Thyroid gland (tissue), 4 donors: ENCODE measurements at places on chromosomes 4 and X. TPM values are rescaled to one million over a fixed set of nuclear protein-coding genes. Genes with fewer than 3 reads are reported as not detected.

GRCh38 chrX:18929775-18930174 lies 54.1 kb downstream of the PHKA2 start:
- no peak for DNase-seq
- H3K36me3 ChIP-seq = peaks cover 3% of the 10 kb centered on the region
- H3K27me3 ChIP-seq = no peaks in the 10 kb centered on the region

- no peaks in the 10 kb centered on the region for H3K27me3 ChIP-seq
- H3K27ac ChIP-seq = no peak overlapping the region
- H3K4me1 ChIP-seq = no peaks in the 10 kb centered on the region
- DNase-seq = no peak
Measured at GRCh38 chrX:125404667-125405160, 85.0 kb downstream of the TEX13C start.

Gene ZNF185
- 70.4 TPM for total RNA-seq

DNA sequence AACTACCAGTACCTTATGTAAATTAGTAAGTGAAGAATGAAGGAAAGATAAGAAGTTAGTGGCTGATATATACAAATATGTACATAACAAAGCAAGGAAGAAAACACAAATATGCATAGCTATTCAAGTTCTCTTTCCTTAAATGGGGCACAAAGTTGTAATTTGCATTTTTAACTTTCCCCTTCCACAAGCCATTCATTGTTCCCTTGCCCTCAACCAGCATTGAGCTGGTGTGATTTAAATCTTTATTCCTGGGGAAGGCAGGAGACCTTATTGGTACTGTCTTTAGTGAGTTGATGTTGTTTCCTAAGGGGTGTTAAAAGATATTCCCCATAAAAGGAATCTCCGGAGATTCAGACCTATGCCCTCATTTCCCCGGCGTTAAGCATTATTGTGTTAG lies 735.3 kb downstream of the PCDH18 start:
- no peaks in the 10 kb centered on the region for H3K36me3 ChIP-seq
- H3K4me1 ChIP-seq = no peaks in the 10 kb centered on the region
- DNase-seq = no peak
- no peak overlapping the region for H3K4me3 ChIP-seq

Gene OTC
- total RNA-seq = 0.33 TPM

DNA sequence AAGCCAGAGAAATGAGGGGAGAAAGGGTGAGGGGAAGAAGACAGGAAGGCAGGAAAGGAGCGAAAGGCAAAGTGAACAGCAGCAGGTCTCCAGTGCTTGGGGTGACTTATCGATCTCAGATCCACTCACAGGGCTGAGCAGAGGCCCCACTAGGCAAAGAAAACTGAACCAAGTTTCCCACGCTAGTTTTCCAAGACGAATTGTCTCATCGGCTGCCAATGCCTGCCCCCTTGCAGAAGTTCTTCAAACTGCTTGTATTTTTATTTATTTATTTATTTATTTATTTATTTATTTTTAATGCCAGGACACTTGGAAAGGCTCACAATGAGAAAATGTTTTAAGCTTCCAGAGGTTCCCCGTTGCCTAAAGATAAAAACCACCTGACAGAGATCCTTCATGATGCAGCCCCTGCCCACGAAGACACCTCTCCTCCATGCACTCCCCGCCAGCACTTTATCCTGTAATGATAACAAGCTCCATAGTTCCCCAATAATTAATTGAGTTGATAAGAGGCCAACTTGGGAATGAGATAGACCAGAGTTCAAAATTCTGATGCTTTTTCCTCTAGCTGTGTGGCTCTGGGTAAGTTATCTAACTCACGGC lies 43.2 kb downstream of the QDPR start:
- no peak overlapping the region for H3K4me3 ChIP-seq
- no peaks in the 10 kb centered on the region for H3K27me3 ChIP-seq
- no peak overlapping the region for H3K27ac ChIP-seq

Gene ODAPH
- not detected for total RNA-seq

Gene GNPDA2
- total RNA-seq = 24.3 TPM

DNA sequence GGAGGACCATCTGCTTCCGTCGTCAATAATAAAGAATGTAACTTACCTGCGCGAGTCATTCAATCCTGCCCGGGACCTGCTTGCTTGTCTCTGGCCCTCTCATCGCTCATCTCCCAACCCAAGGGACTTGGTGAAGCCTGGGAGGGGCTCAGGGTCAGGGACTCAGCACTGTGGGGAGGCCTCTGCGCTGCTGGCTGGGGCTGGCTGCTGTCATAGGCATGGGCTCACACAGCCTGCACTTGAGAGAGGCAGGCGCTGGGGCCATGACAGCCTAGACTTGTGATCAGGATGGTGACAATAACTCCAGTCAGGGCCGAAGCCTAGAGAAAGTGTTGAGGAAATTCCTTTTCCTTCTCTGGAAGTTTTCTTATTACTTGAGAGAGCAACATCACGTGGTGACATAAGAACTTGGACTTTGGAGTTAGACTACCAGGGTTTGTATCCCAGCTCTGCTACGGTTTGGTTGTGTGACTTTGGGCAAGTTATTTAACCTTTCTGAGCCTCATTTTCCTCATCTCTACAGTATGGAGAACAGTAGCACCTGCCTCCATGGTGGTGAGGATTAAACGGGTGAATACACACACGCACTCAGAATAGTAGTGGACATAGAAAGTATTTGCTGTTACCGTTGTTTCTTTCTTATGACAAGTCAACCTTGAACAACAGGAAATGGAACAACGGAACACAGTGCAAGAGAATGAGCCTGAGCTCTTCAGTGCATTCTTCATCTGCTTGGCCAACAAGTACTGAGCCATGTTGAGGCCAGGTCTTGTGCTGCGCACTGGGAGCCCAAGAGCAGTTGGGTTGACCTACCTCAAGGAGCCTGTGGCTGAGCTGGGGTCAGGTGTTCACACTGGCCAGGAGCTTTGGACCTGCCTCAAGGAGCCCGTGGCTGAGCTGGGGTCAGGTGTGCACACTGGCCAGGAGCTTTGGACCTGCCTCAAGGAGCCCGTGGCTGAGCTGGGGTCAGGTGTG lies 60.5 kb downstream of the TBC1D14 start:
- no peak overlapping the region for H3K27ac ChIP-seq
- no peaks in the 10 kb centered on the region for H3K27me3 ChIP-seq
- no peak for DNase-seq
- peaks cover 3% of the 10 kb centered on the region for H3K4me1 ChIP-seq

Gene TMEM271
- not detected for total RNA-seq

Gene SULT1B1
- 0.54 TPM for total RNA-seq

Gene NOX1
- total RNA-seq = not detected

Gene EDA
- total RNA-seq = 6.2 TPM

- no peak overlapping the region for H3K27ac ChIP-seq
- no peaks in the 10 kb centered on the region for H3K36me3 ChIP-seq
- no peak overlapping the region for H3K4me3 ChIP-seq
- DNase-seq = no peak
Measured at GRCh38 chr4:26183017-26183416, 137.8 kb upstream of the RBPJ start.

Gene KDR
- 128 TPM for total RNA-seq

DNA sequence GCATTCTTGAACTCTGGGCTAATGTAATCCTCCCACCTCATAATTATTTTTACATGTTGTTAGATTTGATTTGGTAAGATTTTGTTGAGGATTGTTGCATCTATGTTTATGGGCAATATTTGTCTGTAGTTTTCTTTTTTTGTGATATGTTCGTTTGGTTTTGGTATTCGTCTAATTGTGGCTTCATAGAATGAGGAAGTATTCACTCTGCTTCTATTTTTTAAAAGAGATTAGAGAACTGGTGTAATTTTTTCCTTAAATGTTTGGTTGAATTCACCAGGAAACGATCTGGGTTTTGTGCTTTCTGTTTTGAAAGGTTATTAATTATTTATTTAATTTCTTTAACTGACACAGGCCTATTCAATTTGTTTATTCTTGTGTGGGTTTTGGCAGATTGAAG lies 161.2 kb upstream of the NUDT6 start:
- H3K4me1 ChIP-seq = no peaks in the 10 kb centered on the region
- H3K27me3 ChIP-seq = no peaks in the 10 kb centered on the region
- H3K4me3 ChIP-seq = no peak overlapping the region
- no peak for DNase-seq

- no peak overlapping the region for H3K4me3 ChIP-seq
- no peaks in the 10 kb centered on the region for H3K36me3 ChIP-seq
- no peak overlapping the region for H3K27ac ChIP-seq
- no peak for DNase-seq
- no peaks in the 10 kb centered on the region for H3K4me1 ChIP-seq
- no peaks in the 10 kb centered on the region for H3K27me3 ChIP-seq
Measured at GRCh38 chr4:19304028-19304427, 947.7 kb upstream of the SLIT2 start.

- no peak overlapping the region for H3K4me3 ChIP-seq
- H3K4me1 ChIP-seq = no peaks in the 10 kb centered on the region
- H3K27me3 ChIP-seq = no peaks in the 10 kb centered on the region
- no peak overlapping the region for H3K27ac ChIP-seq
- no peak for DNase-seq
Measured at GRCh38 chrX:35842674-35843073, 44.5 kb downstream of the MAGEB16 start.

Gene TMSB15B
- 0.34 TPM for total RNA-seq

- DNase-seq = no peak
- H3K27ac ChIP-seq = no peak overlapping the region
- no peaks in the 10 kb centered on the region for H3K27me3 ChIP-seq
- no peaks in the 10 kb centered on the region for H3K4me1 ChIP-seq
- H3K36me3 ChIP-seq = no peaks in the 10 kb centered on the region
Measured at GRCh38 chrX:6021316-6022091, 207.2 kb downstream of the NLGN4X start.

Gene ZXDB
- 13.4 TPM for total RNA-seq

DNA sequence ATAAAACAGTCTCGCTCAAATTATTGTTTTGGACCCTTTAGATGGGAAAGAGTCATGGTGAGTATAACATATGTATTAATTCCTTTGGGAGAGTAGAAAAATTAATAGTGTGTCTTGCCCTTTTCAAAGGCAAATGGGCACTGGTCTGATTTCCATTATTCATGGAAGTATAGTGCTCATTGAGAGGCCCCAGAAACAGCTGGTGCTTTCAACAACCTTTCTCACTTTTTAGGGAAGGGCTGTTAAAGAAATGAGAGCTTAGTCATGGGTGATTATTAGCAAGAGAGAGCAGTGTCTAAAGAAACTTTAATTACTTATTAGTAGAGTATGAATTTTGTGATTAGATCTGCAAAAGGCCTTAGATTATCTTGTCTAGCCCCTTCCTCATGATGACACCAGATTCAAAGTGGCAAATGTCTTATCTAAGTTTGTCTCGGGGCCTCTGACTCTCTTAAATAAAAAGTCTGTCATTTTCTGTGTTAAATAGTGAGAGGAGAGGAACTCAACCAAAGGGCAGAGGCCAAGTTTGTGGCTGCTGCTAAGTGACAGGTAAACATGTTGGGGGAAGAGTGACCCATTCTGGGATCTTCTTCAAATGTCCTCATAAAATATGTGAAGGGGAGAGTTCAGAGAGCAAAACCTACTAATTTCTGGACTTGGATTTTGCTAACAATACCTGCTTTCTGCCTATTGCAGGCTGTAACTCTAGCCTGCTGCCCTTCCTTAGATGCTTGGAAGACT lies 110.6 kb downstream of the REPS2 start:
- no peak overlapping the region for H3K4me3 ChIP-seq
- H3K27me3 ChIP-seq = no peaks in the 10 kb centered on the region
- no peak overlapping the region for H3K27ac ChIP-seq

GRCh38 chr4:94689155-94689860 lies 68.4 kb upstream of the BMPR1B start:
- H3K36me3 ChIP-seq = no peaks in the 10 kb centered on the region
- H3K27me3 ChIP-seq = no peaks in the 10 kb centered on the region
- no peak overlapping the region for H3K27ac ChIP-seq

DNA sequence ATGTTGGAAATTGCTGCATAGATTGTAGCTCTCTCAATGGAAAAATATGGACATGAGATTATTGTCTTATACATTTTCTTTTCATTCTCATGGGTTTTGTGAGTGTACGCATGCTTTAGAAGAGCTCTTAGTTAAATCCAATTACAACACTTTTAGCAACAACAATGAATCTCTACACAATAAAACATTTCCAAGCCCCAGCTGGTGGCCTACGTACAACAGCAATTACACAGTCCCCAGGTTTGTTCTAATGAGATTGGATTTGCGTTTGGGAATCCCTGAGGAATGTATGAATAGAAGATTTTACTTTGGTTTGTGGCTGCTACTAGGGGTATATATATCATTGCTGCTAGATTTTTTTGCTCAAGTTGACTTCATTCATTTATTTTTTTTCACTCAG lies 98.6 kb downstream of the FHDC1 start:
- H3K27ac ChIP-seq = no peak overlapping the region
- no peak overlapping the region for H3K4me3 ChIP-seq
- H3K36me3 ChIP-seq = no peaks in the 10 kb centered on the region
- DNase-seq = no peak
